ENCODE measurements at places on chromosomes 1 and 21.

DNA sequence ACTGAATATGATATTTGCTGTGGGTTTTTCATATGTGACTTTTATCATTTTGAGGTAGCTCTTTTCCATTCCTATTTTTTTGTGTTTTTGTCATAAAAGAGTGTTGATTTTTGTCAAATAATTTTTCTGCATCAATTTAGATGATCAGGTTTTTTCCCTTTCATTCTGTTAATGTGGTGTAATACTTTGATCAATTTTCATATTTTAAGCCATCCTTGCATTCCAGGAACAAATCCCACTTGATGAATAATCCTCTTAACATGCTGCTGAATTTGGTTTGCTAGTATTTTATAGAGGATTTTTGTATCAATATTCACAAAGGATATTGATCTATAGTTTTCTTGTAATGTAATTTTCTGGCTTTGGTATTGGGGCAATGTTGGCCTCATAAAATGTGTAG is 25.5 kb upstream of the C1orf53 start:
- no peak for DNase-seq

- DNase-seq = peak; percentile 41
Measured at GRCh38 chr1:111989531-111990025, at the start of gene KCND3. KCND3 (minus strand) TSS chr1:111989668.

DNA sequence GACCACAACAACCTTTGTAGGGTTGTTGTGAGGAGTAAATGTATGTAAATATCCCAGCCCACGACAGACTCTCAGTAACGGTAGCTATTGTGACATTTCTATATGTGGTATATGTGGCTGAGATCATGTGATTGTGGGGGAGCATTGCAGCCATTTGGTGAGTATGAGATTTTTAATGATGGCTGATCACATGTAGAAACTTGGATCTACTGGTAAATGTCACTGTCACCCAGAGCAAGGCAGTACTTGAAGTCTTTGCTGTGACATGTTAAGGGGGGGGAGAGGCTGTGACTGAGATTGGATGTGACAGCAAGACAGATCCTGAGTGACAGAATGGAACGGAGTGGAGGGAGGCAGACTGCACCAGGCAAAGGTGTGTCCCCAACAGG is 23.9 kb upstream of the MEF2D start:
- no peak for DNase-seq

DNA sequence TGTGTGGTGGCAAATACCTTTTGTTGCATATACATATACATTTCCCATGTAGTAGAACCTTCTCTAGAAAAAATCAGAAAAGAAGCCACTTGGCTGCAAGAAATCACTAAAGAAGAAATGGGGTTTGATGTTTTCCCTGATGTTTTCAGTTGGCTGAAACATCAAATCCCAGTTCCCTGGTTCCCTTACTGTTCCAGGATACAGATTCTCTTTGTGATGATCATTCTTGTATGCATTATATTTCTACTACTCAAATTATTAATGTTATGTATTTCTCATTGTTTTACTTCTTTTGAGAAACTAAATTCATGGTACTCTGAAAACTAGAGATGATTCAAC is 7.6 kb downstream of the RNU1-2 start:
- no peak for DNase-seq

- peak; percentile 25 for DNase-seq
Measured at GRCh38 chr1:227273557-227273956, 44.7 kb downstream of the CDC42BPA start.

GRCh38 chr1:10459184-10459583 is 9.4 kb downstream of the CORT start:
- DNase-seq = peak; percentile 79

DNA sequence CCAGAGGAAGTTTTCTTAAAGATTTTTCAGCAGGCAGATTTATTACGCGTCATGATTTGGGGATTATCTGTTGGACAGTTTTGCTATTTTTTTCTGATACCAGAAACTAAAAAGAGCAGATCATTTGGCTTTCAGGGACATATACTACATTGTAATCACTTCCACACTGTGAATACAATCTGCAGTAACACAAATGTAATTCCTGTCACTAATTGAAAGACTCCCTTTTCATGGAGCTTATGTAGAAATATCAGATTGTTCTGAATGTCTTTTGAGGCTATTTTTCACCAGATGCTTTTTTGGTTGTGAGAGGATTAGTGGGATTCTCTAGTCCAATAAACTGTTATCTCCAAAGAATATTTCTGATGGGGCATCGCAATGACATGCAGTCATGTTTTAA is 464.2 kb downstream of the DISC1 start:
- DNase-seq = no peak

- no peak for DNase-seq
Measured at GRCh38 chr1:227855687-227856086, 40.2 kb downstream of the PRSS38 start.

DNA sequence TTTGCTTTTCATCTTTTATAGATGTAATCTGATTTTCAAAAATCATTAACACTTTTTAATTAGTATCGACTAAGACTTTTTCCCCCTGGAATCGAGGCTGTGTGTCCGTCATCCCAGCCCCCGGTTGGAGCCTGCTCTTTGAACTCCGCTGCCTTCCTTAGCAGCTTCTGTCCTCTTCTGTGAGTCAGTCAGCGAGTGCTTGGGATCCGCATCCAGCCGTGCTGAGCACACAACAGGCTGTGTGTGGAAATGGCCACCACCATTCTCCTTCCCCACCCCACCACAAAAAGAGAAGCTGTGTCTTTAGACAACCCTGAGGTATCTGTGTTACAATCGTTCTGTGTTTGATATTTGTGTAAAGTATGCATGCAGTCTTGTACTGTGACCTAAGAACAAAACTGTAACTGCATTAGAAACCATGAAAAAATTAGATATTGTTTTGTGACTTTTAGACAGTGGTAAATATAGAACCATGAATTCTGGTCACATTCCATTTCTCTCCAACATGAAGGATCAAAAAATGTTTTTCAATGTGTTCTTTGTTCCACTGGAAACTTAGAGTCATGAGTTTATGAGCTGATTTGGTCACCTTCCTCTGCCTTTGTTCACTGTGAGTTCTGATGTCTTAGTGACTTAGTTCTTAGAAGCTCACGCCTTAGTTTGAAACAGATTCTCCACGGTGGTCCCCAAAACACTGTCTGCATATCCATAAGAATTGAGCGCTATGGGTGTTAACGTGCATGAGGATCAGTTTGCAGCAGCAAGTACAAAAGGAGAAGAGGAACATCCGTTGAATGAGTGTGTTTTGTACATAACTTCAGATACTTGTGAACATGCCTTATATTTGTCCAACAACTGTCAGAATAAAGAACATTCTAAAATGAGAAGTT is 64.7 kb downstream of the VPS26C start:
- no peak for DNase-seq
